ENCODE measurements at places on chromosomes 2 and 18.

GRCh38 chr2:140679752-140680151 is 1451.1 kb downstream of the LRP1B start:
- DNase-seq: no peak

- DNase-seq: no peak
These were observed 95.3 kb upstream of the FAM136A start for GRCh38 chr2:70397186-70397585.

GRCh38 chr18:3911413-3911812 is 461.4 kb downstream of the TGIF1 start:
- DNase-seq: no peak

- no peak for DNase-seq
These were observed 6.7 kb upstream of the ESPNL start for GRCh38 chr2:238093181-238094140.

- peak; percentile 23 for DNase-seq
These were observed at the start of gene ESPNL for GRCh38 chr2:238100049-238100820. ESPNL (plus strand) TSS chr2:238100340; CDS start chr2:238100420, 80 bp downstream.

- no peak for DNase-seq
These were observed 38.5 kb downstream of the PARD3B start for GRCh38 chr2:204583773-204584172.

DNA sequence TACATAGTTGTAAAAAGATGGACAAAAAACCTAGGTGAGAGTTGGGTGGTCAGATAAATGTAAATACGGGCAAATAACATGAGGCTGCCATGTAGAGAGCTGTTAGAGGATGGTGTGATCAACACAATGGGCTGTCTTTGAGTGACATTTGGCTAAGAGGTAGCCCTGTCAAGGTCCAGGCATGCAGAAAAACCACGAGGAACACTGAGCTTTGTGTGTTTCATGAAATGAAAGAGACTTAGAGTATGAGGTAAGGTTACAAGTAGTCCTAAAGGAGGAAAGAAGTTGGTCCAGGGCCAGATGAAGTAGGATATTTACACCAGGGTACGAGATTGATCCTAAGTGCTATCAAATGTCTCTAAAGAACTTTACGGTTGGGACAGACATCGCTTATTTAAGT is 160.9 kb downstream of the RDH14 start:
- DNase-seq: no peak

DNA sequence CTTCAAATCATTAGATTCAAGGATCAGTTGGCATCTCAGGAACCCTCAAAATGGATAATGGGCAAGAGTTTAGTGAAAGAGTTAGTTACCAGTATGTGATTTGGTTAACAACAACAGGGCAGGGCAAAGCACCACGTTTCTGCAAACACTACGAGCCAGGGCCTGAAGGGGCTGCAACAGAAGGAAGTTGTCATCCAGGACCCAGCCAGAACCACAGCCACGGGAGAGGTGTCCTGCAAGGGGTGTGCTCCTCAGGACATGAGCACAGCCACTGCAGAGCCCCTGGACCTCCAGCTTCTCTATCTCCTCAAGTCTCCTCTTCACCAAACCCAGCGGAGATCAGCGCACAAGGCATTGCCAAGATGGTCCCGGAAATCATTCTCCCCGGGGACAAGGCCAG is 173.3 kb upstream of the PIEZO2 start:
- DNase-seq: no peak

DNA sequence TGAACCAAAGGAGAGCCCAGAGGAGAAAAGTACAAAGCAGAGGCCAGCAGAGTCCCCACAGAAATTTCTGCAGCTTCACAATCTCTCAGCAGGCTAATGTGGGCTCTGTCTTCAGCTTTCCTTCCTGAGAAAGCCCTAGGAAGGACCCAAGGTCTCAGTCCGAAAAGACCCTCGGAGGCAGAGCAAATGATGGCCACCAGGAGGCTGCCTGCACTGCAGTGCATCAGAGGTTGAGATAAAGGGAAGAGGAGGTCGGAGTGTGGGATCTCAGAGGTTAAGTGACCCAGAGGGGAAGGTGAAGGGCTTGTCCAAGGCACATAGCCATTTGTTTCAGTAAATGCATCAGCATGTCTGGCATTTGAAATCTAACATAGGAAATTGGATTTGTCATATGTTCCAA is 299.1 kb upstream of the SLC14A2 start:
- DNase-seq: no peak

DNA sequence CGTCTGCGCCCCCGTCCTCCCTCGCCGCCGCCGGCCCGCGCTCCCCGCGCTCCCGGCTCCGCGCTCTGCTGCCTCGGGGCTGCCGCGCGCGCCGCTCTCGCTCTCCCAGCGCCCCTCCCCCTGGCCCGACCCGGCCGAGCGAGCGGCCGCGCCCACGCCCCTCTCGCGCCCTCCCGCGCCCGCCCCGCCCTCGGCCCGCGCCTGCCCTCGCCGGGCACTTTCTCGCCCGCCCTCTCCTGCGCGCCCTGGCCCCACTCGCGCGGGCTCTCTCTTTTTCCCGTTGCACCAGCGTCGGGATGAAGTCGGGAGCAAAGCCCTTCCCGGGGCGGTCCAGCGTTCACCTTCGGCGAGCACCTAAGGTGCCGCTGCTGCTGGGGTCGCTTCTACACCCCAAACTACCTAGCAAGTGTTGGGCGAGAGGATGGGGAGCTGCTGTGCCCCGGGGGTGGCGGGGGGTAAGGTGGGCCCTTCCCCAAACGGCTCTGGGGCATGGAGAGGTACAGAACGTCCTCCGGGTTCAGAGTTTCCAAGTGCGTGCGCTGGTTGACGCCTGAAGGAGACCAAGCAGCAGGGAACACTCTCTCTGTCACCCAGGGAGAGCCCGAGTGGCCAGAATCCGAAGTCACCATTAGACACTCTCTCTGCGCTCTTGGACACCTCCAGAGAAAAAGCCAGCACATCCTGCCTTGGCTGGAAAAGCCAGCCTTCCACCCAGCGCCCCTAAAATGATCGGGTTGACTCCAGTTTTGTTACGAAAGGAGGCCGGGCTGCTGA is at the start of gene COLEC12:
Gene COLEC12, minus strand, starts transcription at position 70 of the 774 bp plus-strand sequence. CDS start 187 bp downstream, outside the sequence.
- DNase-seq: no peak

GRCh38 chr18:52334896-52335295 is 5.1 kb upstream of the DCC start:
- DNase-seq: no peak

- DNase-seq: peak; percentile 60
These were observed 108.0 kb downstream of the FAM168B start for GRCh38 chr2:130985206-130985780.
